ENCODE measurements at places on chromosomes 1 and 21.
A peak's percentile ranks its signal among the peaks of the same experiment; 100 is the strongest.

DNA sequence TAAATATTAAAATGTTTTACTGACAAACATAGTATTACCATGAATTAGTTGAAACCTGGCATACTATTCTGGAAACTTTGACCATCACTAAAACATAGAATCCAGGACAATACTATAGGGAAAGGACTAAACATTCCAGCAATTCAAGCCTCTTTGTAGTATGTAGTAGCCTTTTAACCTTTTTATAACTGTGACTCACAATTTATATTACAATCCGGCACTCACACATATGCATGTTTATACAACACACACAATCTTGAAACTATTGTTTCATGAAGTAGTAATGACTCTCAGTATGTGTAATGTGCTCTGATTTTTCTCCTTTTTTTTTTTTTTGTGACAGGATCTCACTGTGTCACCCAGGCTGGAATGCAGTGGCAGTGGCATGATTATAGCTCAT, 64.3 kb downstream of the ANKRD13C start:
- DNase-seq = no peak

GRCh38 chr1:15331734-15332133, 78.0 kb upstream of the EFHD2 start:
- DNase-seq = no peak

- DNase-seq = no peak
Observed at GRCh38 chr1:235315735-235316134, 12.2 kb downstream of the ARID4B start.

GRCh38 chr1:46581681-46582455, 22.2 kb downstream of the MKNK1 start:
- no peak for DNase-seq

DNA sequence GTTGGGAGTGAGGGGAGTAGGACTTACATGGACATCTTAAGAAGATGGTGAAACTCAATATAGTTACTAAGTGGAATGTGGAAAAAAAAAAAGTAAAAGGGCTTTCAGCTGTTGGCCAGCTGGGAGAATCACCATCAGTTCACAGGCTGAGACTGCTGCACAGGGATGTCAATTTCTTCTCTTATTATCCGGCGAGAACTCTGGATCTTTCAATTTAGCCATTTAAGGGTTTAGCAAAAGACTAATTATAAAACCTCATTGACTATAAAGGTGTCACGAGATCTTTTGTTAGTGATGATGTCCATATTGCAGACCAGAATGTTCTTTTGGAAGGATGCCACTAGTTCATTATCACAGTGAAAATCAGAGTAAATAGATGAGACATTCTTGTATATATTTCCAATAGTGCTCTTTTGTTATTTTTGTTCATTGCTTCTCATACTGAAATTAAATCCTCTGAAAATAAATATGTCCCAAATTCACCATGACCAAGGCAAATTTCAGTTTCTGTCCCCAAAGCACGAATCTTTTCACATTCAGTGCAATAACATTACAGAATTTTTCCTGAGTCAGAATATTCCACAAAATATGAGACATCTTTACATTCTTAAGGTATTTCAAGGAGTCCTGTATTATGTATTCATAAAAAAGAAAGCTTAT, 266.1 kb downstream of the DNM3 start:
- no peak for DNase-seq

GRCh38 chr1:81032374-81032773, 768.4 kb upstream of the ADGRL2 start:
- DNase-seq = no peak

GRCh38 chr21:34072145-34073031, 990 bp upstream of the MRPS6 start:
- peak; percentile 20 for DNase-seq

DNA sequence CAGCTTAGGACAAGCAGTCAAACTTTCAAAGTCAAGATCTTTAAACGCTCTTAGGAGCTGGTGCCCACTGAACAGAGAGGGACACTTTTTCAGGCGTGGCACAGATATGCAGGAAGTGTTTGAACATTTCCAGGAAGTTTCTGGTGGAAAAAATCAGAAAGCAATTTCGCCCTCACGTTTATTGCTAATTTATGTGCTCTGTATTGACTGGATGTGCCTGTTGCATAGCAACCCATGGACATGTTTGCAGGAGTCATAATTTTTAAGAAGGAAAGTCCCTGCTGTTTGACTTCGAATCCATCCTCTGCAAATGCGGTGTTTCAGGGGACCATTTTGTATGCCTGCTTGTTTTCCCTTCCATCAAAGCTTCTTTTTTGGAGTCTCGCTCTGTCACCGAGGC, 239.9 kb upstream of the IRF2BP2 start:
- DNase-seq = no peak

DNA sequence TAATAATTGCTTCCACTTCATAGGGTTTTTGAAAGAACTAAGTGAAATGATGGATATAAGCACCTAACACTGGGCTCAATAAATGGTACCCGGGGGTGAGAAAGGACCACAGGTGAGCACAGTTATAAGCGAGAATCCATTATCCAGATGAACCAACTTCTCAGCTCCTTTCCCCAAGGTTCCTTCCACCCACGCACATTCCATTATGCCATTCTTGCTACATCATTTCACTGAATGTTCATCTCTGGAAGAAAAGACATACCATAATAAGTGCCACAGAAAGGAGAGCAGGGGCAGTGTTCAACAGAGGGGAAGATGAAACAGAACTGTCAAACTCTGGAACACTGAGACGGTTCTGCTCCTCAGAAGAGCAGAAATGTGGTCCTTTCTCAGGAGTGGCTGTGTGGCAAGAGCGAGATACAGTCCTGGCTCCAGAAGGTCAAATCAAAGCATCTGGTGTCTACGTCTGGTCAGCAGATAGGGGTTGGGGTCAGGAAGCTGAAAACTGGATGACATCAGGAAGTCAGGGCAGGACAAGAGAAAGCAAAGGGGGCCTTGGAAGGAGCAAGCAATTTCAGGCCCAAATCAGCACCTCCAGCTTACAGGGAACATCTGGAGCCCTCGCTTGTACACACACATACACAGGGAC, 255.4 kb upstream of the TMEM51 start:
- no peak for DNase-seq

DNA sequence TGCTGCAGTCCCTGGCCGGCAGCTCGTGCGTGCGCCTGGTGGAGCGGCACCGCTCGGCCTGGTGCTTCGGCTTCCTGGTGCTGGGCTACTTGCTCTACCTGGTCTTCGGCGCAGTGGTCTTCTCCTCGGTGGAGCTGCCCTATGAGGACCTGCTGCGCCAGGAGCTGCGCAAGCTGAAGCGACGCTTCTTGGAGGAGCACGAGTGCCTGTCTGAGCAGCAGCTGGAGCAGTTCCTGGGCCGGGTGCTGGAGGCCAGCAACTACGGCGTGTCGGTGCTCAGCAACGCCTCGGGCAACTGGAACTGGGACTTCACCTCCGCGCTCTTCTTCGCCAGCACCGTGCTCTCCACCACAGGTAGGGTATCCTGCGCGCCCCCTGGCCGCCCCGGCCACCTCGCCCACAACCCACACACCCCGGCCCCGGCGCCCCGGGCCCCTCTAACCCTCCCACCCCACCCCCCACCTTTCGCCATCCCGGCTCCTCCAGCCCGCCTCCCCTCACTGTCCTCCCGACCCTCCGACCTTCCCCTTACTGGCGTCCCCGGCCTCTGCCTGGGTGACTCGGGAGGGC, 352 bp downstream of the KCNK1 start:
- peak; percentile 82 for DNase-seq

All from eye (tissue), 1 donor.